CD8-positive, alpha-beta memory T cell (primary cell): ENCODE measurements at places on chromosomes 13 and 19.

- DNase-seq = no peak
Observed at GRCh38 chr19:6340493-6341201, 7.2 kb upstream of the ACER1 start.

- no peak for DNase-seq
Observed at GRCh38 chr19:58560921-58561320, 2.5 kb upstream of the UBE2M start.

DNA sequence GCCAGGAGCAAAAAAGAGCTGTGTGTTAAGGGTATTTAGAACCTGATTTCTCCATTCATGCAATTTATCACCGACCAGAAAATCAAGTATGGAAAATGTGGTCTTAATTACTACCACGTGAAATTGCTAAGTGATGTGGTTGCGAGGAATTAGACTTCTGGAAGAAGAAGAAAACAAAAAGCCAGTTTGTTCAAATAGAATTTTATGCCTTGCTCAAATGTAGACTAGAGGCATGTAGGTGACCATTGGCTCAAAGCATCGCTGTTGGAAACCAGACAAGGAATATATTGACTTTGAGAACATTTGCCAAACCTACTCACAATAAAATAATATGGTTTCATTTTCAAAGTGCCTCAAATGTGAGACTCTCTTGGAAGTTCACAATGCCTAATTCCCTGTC is 57.3 kb upstream of the LRCH1 start:
- no peak for DNase-seq

- DNase-seq = peak; percentile 7
Observed at GRCh38 chr19:33064792-33065550, at the start of gene RHPN2. RHPN2 (minus strand) TSS chr19:33064888; CDS start chr19:33064852, 36 bp downstream.

DNA sequence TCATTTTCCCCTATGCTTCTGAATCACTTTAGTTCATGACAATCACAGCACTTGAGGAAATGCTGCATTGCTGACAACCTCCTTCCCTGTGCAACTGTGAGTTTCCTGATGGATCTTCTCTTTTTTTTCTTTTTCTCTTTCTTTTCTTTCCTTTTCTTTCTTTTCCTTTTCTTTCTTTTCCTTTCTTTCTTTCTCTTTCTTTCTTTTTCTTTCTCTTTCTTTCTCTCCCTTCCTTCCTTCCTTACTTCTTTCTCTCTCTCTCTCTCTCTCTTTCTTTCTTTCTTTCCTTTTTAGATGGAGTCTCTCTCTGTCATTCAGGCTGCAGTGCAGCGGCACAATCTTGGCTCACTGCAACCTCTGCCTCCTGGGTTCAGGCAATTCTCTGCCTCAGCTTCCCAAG is 247.9 kb upstream of the HTR2A start:
- DNase-seq = no peak

GRCh38 chr19:3656073-3656746 is 29.6 kb upstream of the CACTIN start:
- no peak for DNase-seq

GRCh38 chr13:59458908-59459579 is 704.7 kb downstream of the DIAPH3 start:
- DNase-seq = no peak

GRCh38 chr13:113150550-113151365 is 7.7 kb upstream of the PROZ start:
- no peak for DNase-seq

DNA sequence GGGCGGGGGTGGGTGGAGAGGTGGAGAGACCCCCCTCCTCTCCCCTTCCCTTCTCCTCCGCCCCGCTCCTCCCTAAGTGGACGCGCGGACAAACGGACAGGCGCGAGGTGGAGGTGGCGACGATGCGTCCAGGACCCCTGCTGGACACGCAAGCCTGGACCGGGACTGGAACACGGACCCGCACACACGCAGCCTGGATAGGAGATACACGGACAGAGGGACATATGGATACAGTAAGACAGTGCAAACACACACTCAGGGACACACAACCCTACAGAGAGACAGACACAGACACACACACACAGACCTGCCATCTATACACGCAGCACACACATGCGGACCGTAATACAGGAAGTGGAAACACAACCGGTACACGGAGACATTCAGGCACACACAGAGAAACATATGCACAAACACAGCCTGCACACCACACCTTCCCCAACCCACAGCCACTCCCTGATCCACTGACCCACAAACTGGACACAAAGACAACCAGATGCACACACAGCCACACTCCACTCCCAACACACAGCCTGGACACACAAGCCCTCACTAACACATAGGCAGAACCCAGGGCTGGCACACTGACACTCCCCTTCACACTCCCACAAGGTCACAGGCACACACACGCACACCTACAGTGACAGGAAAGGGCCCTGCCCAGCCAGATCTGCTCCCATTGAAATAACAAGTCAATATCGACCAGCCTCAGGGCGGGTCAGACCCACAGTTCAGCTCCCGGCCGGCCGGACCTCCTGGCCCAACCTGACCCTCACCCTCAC is 696 bp upstream of the ERFL start:
- no peak for DNase-seq

DNA sequence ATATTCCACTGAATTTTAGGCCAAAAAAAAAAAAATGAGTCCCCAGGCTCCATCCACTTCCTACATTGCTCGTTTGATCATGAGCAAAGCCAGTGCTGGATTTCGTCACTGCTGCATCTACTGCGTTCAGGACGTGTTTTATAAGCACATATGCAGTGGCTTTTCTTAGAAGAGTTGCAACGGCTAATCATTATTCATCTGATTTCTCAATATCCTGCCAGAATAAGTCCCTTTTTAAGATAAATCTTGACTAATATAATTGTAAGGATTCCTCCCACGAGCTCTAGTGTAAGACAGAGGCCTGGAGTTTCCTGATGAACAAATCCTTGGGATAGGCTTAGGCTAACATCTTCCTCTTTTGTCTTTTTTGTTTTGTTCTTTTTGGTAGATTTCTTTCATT is 19.5 kb downstream of the FAM124A start:
- DNase-seq = no peak

DNA sequence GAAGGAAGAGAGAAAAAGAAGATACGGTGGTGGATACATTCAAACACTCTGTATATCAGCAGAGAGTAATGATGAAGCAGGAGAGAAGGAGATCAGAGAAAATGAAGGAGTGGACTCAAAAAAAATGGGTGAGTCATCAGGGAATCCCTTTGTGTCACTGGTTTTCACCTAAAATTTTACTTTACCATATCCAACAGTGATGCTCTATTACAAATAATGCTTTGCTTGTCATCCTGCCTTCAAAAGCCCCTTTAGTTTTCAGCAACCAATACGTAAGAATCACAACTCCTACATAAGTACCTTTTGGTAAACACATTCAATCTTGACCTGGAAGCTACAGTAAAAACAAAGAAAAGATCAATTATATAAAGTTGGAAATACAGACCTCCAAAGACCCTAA is 88.8 kb downstream of the ENOX1 start:
- DNase-seq = no peak

GRCh38 chr13:36875961-36876360 is 44.1 kb downstream of the SMAD9 start:
- no peak for DNase-seq

- DNase-seq = no peak
Observed at GRCh38 chr19:51621178-51621577, 9.0 kb downstream of the SIGLEC5 start.

DNA sequence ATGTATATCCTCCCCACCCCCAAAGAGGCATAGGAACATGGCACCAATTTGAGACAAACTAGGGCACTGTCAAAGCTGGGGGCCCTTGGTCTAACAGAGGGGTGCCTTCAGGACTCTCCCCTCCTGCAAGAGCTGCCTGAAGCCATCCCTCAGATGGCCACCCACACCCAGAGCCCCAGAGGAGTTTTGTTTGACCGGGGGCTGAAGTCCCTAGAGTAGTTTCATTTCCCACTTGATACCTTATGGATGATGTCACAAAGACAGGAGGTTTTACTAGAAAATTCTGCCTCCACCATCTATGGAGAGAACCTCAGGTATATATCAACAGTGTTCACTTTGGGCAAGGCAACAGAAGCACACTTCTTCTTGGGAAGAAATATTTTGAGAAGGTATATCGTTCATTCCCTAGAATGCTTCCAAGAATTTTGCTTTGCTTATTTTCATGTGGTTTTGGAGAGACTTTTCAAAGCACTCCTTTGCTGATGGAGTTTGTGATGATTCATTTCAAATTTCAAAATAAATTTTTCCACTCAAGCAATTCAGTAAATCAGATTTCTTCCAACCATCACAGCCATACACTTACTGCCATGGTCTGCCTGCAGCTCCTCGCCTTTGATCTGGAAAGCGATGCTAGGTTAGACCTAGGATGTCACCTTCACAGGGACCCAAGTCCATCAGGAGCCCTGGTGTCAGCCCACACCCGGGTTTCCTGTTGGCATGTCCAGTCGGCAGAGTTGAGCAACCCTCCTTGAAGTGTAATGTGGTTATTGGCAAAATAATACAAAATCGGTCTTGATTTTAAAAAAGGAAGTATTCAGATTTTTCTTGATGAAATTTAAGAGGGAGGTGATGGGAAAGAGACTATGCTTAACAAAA is 207.0 kb downstream of the SHISA2 start:
- no peak for DNase-seq

GRCh38 chr13:92137520-92137919 is 739.1 kb downstream of the GPC5 start:
- no peak for DNase-seq

DNA sequence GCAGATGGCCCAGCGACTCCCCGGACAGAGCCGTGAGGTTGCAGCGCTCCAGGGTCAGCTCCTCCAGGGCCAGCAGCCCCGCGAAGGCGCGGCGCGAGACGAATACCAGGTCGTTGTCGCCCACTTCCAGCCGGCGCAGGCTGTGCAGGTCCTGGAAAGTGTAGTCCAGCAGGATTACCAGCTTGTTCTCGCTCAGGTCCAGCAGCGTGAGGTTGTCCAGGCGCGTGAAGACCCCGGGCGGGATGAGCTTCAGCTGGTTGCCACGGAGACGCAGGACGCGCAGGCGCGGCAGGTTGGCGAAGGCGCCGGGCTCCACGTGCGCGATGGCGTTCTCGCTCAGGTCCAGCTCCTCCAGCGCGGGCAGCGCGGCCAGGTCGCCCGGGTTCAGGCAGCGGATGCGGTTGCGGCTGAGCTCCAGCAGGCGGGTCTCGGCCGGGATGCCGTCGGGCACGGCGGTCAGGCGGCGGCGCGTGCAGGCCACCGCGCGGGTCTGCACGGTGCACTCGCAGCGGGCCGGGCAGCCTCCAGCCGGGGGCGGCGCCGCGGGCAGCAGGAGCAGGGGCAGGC is 9.3 kb upstream of the PEAK3 start:
- DNase-seq = no peak

DNA sequence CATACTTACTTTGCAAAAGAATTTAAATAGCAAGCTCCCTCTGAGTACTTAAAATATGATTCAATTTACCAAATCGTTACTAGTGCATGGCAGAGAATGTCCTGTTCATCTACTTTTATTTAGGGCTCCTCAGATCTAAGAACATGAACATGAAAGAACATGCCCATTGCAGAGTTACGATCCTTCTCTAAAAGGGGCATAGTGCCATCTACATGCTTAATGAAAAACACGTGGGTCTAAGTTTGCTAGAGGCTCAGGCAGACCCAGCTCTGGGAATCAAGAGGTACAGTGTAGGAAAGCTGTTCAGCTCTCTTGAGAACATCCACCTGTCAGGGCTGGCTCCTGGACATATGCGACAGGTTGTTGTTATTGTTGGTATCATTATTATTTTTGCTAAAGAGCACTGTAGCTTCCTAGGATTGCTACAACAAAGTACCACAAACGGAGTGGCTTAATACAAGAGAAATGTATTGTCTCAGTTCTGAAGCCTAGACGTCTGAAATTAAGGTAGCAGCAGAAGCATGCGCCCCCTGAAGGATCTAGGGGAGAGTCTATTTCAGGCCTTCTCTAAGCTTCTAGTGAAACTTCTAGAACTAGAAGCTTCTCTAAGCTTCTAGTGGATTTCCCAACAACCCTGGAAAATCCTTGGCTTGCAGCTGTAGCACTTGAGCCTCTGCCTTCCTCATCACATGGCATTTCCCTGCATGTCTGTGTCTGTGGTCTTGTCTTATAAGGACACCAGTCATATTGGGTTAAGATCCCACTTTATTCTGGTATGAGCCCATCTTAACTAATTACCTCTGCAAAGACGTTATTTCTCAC is 133.9 kb downstream of the DCT start:
- peak; percentile 37 for DNase-seq

DNA sequence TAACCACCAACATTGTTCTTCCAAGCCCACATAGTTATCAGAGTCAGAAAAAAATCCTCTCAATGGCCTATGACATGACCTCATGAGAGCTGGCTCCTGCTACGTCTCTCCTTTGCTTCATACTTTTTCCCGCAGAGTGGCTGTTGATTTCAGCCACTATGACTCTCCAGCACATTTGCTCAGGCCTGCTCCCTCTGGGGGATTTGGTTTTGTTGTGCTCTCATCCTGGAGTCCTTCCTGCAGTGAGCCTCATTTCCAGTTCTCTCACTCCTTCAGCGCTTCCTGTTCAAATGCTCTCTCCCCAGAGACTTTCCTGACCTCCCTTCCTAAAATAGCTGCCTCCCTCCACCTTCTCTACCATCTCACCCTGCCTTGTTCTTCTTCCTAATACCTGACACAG is 72.0 kb upstream of the USP29 start:
- no peak for DNase-seq

- no peak for DNase-seq
Observed at GRCh38 chr13:114309806-114310410, 4.4 kb upstream of the CHAMP1 start.

DNA sequence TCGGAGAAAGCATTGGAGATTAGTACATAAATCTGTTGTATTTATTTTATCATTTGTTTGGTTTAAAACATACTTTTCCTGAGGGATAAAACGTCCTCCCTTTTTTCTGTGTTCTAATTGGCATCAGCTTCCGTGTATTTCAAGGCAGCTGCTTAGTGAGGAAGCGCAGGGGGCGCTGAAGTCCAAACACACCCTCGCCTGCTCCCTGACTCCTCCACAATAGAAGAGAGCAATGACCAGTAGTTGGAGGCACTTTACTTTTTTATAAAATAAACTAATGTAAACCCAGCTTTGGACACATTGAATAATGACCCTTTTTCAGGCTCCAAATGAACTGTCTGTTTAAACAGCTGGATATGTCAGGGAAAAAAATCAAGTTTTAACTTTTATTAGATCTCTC is 79.9 kb downstream of the RNASEH2B start:
- no peak for DNase-seq

DNA sequence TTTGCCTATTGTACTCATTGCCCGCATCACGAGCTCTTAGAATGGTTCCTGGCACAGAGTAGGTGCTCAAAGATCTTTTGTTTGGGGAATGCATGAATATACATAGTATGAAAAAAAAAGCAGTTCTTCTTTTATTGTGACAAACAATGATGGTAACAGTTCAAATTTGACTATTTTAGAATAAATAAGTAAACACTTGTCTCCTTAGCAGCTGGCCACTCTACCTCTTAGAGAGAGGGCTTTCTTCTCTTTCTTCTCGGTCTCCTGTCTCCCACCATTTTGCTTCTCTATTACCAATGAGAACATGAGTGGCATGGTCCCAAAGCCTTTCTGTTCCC is 639 bp upstream of the SLAIN1 start:
- no peak for DNase-seq
